ENCODE measurements at places on chromosomes 2 and 18. TPM values are rescaled to one million over a fixed set of nuclear protein-coding genes. Genes with fewer than 3 reads are reported as not detected.

DNA sequence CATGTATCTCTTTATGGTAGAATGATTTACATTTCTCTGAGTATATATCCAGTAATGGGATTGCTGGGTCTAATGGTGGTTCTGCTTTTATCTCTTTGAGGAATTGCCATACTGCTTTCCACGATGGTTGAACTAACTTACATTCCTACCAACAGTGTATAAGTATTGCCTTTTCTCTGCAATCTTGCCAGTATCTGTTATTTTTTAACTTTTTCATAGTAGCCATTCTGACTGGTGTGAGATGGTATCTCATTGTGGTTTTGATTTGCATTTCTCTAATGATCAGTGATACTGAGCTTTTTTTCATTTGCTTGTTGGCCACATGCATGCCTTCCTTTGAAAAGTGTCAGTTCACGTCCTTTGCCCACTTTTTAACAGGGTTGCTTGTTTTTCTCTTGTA, 55.1 kb downstream of the CYTIP start:
- H3K4me1 ChIP-seq = no peaks in the 10 kb centered on the region
- H3K4me3 ChIP-seq = no peak overlapping the region
- no peaks in the 10 kb centered on the region for H3K36me3 ChIP-seq

- no peak overlapping the region for H3K4me3 ChIP-seq
- H3K27me3 ChIP-seq = no peaks in the 10 kb centered on the region
- H3K27ac ChIP-seq = no peak overlapping the region
- H3K4me1 ChIP-seq = no peaks in the 10 kb centered on the region
Observed at GRCh38 chr2:176781570-176782217, 430.9 kb upstream of the HNRNPA3 start.

- no peak for DNase-seq
- no peaks in the 10 kb centered on the region for H3K4me1 ChIP-seq
- no peak overlapping the region for H3K27ac ChIP-seq
- no peak overlapping the region for H3K4me3 ChIP-seq
- no peaks in the 10 kb centered on the region for H3K36me3 ChIP-seq
Observed at GRCh38 chr2:235833971-235834620, 334.1 kb downstream of the GBX2 start.

DNA sequence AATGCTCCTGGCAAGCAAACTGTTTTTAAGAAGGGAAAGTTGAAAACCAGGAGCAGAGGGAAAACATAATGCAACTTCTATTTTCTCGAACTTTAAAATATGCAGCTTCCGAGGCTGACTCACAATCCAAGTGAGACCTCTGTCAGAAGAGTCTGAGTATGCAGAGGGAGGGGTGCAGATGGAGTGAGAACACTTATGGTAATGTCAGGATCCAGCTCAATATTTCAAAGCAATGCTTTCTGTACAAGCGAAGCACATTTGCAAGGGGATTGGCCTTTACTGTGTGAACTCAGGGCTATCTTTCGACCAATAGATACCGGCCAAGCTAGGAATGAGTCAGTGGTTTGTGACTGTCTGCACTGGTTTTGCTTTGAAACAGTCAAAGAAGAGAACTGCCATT, 242.7 kb downstream of the CNTNAP5 start:
- H3K36me3 ChIP-seq = no peaks in the 10 kb centered on the region
- H3K27ac ChIP-seq = no peak overlapping the region
- H3K27me3 ChIP-seq = no peaks in the 10 kb centered on the region

GRCh38 chr18:3458378-3458777, 8.4 kb downstream of the TGIF1 start:
- no peaks in the 10 kb centered on the region for H3K36me3 ChIP-seq
- H3K27me3 ChIP-seq = no peaks in the 10 kb centered on the region
- DNase-seq = no peak

- no peaks in the 10 kb centered on the region for H3K36me3 ChIP-seq
- no peaks in the 10 kb centered on the region for H3K27me3 ChIP-seq
- no peak for DNase-seq
- H3K4me3 ChIP-seq = no peak overlapping the region
Observed at GRCh38 chr2:48750128-48750739, 5.3 kb downstream of the LHCGR start.

The LAMA3 gene
- 41.3 TPM for total RNA-seq

- H3K4me3 ChIP-seq = no peak overlapping the region
- H3K27me3 ChIP-seq = no peaks in the 10 kb centered on the region
- no peak for DNase-seq
- no peak overlapping the region for H3K27ac ChIP-seq
Observed at GRCh38 chr2:119786295-119786694, 26.6 kb downstream of the PTPN4 start.

Measured in colonic mucosa (tissue), 4 donors.